Stimulated activated CD8-positive, alpha-beta memory T cell treated with anti-CD3 and anti-CD28 coated beads, Interleukin-2, amount 100 ng/mL, for 1 hour (primary cell): ENCODE measurements at places on chromosomes 4 and X.

DNA sequence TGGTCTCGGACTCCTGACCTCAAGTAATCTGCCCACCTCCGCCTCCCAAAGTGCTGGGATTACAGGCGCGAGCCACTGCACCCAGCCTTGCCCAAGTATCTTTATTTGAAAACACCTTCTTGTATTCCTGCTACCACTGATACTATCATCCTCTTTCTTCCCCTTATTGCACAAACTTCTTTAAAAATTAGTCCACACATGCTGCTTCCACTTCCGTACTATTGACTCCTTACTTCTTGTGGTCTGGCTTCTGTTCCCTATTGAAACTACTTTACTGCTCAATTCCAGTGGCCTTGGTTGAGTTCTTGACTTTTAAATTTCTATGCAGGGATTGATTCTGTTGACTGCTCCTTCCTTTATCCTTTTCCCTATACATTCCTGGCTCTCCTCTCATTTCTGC, 38.8 kb downstream of the MTM1 start:
- no peak for DNase-seq

- DNase-seq = no peak
Measured at GRCh38 chr4:166895771-166896170, 338.5 kb downstream of the SPOCK3 start.

DNA sequence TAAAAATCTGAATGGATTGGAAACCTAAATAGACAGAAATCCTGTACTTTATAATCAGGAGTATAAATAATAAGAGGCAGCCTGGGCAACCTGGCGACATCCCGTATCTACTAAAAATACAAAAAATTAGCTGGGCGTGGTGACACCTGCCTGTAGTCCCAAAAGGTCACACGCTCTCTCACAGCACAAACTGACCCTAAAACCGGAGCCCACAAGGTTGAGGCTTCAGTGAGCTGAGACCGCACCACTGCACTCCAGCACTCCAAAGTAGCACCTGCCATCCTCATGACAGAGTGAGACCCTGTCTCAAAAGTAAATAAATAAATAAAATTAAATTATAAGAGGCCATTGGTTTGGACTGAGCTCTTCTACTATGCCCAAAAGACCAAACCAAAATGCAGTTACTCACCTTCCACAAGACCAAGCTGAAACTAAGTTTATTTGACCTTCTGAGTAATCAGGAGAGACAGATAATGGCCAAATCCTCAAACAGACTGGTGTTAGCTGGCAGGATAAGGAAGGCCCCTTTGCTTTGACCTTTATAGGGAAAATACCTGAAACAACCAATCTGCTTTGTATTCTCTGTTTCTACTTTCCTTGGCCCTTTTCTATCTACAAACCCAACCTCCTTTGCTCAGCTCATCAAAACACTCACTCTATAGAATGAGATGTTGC, 3.2 kb upstream of the GRSF1 start:
- no peak for DNase-seq

DNA sequence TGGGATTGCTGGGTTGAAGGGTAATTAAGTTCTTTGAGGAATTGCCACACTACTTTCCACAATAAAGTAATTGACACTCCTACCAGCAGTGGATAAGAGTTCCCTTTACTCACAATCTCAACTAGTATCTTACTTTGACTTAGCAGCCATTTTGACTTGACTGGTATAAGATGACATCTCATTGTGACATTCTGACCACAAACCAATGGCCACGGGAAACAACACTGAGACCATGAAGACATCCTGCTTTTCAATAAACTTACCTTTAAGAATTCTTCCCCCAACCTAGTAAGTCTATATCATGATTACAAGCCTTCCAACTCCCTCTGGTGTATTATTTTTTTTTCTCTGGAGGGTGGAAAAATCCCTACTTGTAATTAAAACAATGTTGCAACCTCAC, 66.9 kb upstream of the WDR1 start:
- DNase-seq = no peak

GRCh38 chr4:105837037-105837436, 58.2 kb upstream of the NPNT start:
- DNase-seq = no peak

- DNase-seq = no peak
Measured at GRCh38 chr4:174707051-174707676, 121.9 kb downstream of the GLRA3 start.

DNA sequence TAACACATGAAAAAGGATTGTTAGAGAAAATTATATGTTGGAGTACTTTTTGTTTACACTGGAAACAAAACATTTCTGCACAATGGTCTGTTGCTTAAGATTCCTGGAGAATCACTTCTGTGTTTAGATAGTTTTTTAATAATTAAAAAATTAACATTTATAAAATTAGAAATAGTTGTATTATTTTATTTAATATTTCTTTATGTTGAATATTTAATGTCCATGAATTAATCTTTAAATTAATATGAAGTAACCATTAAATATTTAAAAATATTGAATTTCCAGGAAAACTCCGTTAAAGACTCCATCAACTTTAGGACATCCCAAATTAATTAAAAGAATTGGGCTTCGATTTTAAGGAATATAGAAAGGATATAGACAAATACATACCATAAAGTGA, 797.1 kb upstream of the GALNTL6 start:
- no peak for DNase-seq

DNA sequence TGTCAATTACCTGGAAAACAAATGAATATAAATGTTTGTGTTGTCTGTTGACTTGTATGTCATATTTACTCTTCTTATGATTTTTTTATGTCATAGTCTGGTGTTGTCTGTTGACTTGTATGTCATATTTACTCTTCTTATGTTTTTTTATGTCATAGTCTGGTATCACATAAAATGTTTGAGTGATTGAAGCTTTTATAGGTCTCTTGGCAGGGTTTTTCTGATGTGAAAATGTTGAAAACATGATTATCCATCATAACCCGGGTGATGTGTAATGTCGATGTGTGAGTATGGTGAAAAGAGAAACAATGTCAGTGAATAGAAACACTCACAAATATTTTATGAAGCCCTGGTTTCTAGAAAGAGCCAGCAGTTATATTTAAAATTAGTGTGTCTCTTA, 335.7 kb downstream of the BMPR1B start:
- DNase-seq = no peak

DNA sequence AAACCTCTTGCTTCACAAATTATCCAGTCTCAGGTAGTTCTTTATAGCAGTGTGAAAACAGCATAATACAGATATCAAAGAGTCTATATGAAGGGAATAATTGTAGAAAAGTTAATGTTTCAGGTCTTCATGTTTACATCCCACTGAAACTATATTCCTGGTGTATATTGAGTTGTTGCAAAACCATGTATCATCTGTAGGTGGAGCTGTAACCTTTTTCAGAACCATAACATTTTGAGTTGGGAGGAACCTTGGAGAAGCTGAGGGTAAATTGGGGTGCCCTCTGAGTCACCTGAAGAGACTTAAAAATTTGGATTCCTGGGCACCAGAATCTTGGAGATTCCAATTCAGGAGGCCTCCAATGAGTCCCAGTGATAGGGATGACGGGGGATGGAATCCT, 51.9 kb upstream of the TAPT1 start:
- no peak for DNase-seq

DNA sequence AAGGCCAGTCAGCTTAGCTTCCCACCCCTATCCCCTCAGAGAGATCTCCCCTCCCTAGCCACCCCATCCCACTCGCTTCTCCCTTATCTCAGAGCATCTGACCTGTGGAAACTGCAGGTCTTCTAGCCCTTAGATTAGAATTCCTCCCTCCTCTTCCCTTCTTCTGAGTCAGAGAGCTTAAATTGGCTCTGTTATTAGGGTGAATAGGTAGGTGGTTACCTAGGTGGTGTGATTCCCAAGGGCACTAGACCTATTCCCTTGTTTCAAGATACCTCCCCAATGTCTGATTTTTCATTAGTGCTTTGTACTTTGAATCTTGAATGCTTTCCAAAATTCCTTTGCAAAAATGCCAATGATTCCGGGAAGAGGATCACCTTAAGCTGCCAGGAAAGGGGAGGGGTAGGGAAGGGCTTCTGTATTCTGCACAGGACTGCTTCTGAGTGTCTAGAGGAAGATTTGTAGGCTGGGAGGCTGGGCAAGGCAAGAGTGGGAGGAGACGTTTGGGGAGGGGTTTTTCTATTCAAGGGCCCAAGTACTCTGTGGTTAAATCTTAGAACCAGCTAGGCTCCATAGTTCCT, 24.5 kb upstream of the MSN start:
- DNase-seq = no peak

DNA sequence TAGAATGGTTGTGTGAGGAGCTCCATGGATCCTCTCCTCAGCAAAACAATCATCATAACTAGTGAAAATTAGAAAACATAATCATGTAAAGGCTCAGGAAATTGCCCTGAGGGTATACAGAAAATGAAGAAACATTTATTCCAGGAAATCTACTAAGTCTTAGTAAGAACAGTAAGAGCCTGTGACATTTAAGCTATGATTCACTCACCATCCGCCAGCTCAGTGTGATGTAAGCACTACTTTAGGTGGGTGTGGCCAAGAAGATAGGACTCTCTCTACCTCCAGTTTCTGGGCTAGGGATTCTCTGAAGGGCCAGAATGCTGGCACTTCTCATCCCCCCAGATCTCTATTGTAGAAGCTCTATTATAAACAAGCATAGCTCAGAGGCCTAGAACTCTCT, 147.5 kb downstream of the DLG3 start:
- no peak for DNase-seq

- no peak for DNase-seq
Measured at GRCh38 chr4:132266374-132266773, 882.7 kb upstream of the PCDH10 start.

DNA sequence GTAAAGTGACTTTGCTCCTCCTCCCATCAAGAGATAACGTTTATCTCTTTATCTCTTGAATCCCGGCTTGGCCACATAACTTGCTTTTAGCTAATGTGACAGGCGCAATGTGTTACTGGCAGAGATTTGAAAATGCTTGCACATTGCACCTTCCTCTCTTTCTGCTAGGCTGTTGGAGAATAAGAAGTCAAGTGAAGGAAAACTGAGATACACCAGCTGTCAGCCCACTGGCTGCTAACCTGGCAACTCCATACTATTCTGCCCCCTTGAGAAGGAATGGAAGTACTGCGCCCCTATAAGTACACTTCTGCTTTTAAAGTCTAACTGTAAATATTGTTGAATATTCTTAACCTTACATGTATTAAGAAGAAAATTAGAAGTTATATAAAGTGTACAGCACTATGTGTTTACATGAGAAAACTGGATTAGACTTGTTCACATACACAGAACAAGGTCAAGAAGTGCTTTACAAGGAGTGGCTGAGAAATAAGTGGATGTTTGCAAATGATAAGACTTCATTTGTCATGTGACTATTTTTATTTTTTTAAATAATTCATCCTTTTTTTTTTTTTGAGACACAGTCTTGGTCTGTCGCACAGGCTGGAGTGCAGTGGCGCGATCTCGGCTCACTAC, 424.5 kb upstream of the CTSO start:
- no peak for DNase-seq

DNA sequence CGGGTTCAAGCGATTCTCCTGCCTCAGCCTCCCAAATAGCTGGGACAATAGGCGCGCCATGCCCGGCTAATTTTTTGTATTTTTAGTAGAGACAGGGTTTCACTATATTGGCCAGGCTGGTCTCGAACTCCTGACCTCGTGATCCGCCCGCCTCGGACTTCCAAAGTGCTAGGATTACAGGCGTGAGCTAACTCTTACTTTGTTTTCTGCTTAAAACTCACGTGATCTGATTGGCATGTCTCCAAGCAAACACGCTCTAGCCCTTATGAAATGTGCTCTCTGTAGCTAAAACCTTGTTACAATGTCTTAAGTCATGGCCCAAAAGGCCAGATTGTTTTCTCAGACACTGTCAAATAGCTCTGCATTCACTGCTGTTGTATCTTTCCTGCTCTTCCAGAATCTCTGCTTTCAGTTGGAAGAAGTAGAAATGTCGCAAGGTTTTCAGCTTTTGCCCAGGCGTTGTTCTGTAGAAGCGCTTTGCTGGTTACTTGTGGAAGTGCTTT, 39.7 kb upstream of the OGT start:
- no peak for DNase-seq

- DNase-seq = no peak
Measured at GRCh38 chr4:184860018-184860779, 34.4 kb upstream of the ACSL1 start.

DNA sequence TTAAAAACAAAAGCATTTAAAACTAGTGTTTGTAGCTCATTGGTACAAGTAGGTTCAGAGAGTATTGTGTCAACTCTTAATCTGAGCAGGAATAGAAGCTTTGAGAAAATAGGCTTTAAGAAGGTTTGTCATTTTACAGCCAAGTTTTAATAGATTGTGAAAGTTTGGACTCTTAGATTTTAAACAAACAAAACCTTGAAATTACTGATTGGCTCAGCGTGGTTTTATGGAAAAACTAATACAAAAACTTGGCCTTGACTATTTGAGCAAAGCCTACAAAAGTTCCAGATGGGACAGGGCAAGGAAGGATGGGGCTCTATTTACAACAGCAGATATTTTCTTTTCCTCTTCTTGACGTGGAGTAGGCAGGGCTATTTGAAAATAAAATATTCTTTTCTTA, 16.5 kb downstream of the ZFX start:
- no peak for DNase-seq

- no peak for DNase-seq
Measured at GRCh38 chr4:19399001-19399400, 852.7 kb upstream of the SLIT2 start.

GRCh38 chr4:174672276-174672675, 150.0 kb upstream of the HPGD start:
- no peak for DNase-seq

GRCh38 chrX:16885628-16886027, 15.5 kb upstream of the RBBP7 start:
- no peak for DNase-seq

- no peak for DNase-seq
Measured at GRCh38 chrX:11100281-11101035, 10.7 kb upstream of the HCCS start.

DNA sequence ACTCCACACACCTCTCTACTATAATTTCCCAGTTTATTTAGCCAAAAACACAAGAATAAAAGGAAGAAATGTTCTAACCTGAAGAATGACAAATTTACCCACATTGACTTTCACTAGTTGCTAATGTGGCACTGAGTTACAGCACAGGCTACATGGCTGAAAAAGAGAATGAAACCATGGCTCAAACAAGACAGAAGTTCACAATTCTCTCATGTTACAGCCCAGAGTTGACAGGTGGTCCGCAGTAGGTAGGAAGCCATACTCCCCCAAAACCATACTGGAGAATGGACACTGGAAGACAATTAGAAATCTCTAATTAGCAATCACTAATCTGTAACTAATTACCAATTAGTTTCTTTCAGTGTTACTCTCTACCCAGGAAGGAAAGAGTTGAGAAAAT, 170.8 kb downstream of the ADGRA3 start:
- DNase-seq = no peak

DNA sequence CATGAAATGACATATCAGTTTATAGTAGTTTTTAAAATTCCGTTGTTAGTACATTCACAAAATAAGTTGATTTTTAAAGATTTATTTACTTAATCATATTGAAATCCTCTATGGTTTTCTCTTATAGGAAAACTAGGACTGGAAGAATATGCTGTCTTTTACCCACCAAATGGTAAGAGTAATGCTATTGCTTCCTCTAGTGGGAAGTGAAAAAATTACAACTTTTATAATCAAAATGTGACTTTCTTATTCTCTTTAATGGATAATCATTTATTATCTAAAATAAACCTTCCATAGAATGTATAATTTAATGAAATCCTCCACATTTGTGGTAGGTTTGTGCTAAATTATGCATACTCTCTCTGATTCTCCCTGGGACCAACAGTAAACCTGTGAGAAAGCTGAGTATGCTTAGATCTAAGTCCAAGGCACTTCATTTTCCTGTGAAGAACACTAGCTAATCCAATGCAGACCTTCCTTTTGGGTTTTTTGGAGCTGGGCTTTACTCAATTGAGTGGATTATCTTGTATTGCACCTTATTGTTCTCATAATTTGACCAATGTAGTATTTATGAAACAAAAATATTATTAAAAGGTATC, 136.2 kb downstream of the TBC1D19 start:
- DNase-seq = no peak
